ENCODE measurements at places on chromosomes 4 and X. TPM values are rescaled to one million over a fixed set of nuclear protein-coding genes. Genes with fewer than 3 reads are reported as not detected.

The GPR50 gene
- not detected for total RNA-seq

The SSX4 gene
- total RNA-seq, result under 0.01 TPM

The NPY1R gene
- not detected for total RNA-seq

The TNIP3 gene
- not detected for total RNA-seq

The SSX2 gene
- total RNA-seq, result not detected

The IL3RA gene
- total RNA-seq, result not detected

The ARMCX1 gene
- 83.3 TPM for total RNA-seq

The GPRIN3 gene
- 6.5 TPM for total RNA-seq

The GPC4 gene
- total RNA-seq, result not detected

The H2BW2 gene
- not detected for total RNA-seq

The VCX gene
- not detected for total RNA-seq

The UGT2B11 gene
- total RNA-seq, result not detected

The USP17L18 gene
- not detected for total RNA-seq

The CT47A7 gene
- not detected for total RNA-seq

The F11 gene
- total RNA-seq, result not detected

The NSG1 gene
- total RNA-seq, result 103 TPM

The FGD1 gene
- 15.9 TPM for total RNA-seq

The CLIC2 gene
- total RNA-seq, result 0.15 TPM

The GUCY1A1 gene
- total RNA-seq, result not detected

The CENPI gene
- total RNA-seq, result 22.2 TPM

The FUNDC2 gene
- 31.6 TPM for total RNA-seq

The LRRC66 gene
- 0.31 TPM for total RNA-seq

The FHIP1A gene
- not detected for total RNA-seq

The ASMT gene
- total RNA-seq, result not detected

The CSN1S1 gene
- total RNA-seq, result not detected

The PASD1 gene
- total RNA-seq, result not detected

The SPIN2A gene
- 0.33 TPM for total RNA-seq

The ADAD1 gene
- total RNA-seq, result not detected

The ZNF157 gene
- not detected for total RNA-seq

The CCDC149 gene
- total RNA-seq, result 6.9 TPM

The TMPRSS11A gene
- total RNA-seq, result not detected

The ANXA3 gene
- total RNA-seq, result 11.7 TPM

The NRK gene
- under 0.01 TPM for total RNA-seq
